ENCODE measurements at places on chromosomes 7 and 10. TPM values are rescaled to one million over a fixed set of nuclear protein-coding genes. Genes with fewer than 3 reads are reported as not detected.

The MIOS gene
- 95.7 TPM for total RNA-seq

The TSPAN13 gene
- total RNA-seq, result 27.6 TPM

The PIK3AP1 gene
- 2.3 TPM for total RNA-seq

The SPDYE1 gene
- not detected for total RNA-seq

The GPR141 gene
- not detected for total RNA-seq

The PAOX gene
- 8.7 TPM for total RNA-seq

The ZNF479 gene
- not detected for total RNA-seq

The CCDC6 gene
- total RNA-seq, result 69.4 TPM

The WEE2 gene
- 0.16 TPM for total RNA-seq

The VPS41 gene
- total RNA-seq, result 41.2 TPM

The GPR26 gene
- total RNA-seq, result 0.07 TPM

The BTBD16 gene
- not detected for total RNA-seq

The UPK3BL2 gene
- not detected for total RNA-seq

The SPDYE2B gene
- total RNA-seq, result not detected

The TMEM229A gene
- total RNA-seq, result 0.80 TPM

The COA1 gene
- total RNA-seq, result 149 TPM

The DNAAF5 gene
- total RNA-seq, result 74.0 TPM

The MOGAT3 gene
- total RNA-seq, result not detected
